ENCODE measurements at places on chromosomes 3 and 15.

- DNase-seq = no peak
These were observed 56.3 kb downstream of the CORO2B start for GRCh38 chr15:68635141-68635540.

DNA sequence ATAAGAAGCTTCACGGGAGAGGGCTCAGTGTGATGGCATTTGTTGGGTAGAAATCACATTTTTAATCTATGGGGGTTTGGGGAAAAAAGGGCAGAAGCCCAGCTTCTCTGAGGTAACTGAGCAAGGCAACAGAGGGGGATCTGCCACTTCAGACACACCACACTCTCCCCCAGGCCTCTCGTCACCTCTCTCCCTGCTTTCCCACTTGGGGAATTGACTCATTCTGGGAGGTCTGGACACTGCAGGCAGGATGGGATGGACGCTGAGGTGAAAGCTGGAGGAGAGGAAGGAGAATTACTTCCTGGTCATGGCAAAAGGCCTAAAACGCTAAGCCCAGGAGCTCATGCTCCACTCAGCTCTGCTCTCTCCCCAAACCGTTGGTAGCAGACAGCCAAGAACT, 33.2 kb downstream of the MYO5C start:
- no peak for DNase-seq

DNA sequence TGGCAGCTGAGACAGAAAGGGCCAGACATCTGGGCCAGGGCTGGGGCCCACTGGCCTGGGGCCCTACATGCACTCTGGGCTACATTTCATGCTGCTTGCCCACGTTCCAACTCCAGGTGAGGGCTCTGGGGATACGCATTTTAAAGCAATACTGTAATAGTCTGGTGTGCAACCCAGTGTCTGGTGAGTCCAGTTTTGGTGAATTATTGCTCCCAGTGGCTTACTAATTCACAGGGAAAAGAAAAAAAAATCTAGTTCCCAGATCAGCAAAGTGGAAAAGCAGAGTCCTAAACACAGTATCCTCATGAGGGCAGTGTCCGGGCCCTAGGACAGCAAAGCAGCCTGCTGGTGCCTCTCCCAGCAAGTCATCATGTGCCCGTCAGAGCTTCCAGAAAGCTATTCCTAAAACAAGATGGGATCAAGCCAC, 82.4 kb downstream of the CCNL1 start:
- no peak for DNase-seq

DNA sequence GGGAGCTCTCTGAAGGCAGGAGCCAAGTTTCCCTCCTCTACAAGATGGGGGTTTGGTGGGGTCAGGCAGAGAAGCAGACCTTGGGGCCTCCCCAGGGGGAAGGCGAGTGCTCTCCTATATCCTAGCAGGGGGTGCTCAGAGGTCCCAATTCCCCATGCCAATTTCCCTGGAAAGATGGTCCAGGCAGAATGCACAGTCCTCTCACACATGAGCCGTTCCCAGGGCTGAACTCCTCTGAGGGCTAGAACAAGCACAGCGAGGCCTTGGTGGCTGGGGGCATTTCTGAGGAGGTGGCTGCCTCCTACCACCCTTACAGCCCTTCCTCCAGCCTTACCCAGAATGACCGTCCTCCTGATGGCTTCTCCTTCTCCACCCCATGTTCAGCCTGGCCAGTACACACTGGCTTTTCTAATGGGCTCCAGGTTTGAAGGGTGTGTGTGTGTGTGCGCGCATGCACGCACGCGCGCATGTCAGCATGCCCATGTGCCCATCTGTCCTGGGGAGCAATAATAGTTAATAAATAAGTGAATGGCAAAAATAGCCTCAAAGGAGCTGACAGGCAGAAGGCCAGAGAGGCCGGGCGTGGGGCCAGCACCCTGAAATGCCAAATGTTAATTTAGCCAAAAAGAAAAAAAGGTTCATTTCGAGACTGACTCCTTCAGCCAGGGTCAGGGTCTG, 24.4 kb downstream of the ADCY5 start:
- DNase-seq = no peak

DNA sequence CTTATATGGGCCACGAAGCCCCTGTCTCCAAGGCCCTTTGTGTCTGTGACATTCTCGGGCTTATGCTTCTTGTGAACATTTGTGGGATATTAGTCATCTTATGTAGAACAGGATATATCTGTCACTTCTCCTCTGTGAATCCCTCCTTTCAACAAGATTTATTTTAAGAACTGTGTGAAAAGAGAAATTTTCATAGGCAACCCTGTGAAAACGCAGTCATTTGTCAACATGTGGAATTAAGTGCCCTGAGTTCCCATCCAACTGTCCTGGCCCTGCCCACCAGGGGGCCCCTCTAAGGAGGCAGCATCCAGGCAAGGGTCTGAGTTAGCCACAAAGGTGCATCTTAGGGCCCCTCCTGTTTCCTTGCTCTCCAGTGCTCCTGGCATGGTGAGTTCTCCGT, 76.8 kb upstream of the CHRNA7 start:
- DNase-seq = no peak
